ENCODE measurements at places on chromosomes 13 and 19. TPM values are rescaled to one million over a fixed set of nuclear protein-coding genes. Genes with fewer than 3 reads are reported as not detected.

DNA sequence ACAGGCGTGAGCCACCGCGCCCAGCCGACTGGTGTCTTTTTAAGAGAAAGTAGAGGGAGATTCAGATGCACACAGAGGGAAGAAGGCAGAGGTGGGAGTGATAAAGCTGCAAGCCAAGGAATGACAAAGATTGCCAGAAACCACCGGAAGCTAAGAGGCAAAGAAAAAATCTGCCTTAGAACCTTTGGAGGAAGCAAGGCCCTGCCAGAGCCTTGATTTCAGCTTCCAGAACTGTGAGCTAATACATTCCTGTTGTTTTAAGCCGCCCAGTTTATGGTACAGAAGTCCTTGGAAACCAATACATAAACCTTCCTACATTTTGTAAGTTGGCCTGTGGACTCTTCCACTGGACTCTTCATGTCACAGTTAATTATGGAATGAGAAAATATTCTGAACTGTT, 71.7 kb upstream of the SOX21 start:
- DNase-seq, result peak; percentile 4

DNA sequence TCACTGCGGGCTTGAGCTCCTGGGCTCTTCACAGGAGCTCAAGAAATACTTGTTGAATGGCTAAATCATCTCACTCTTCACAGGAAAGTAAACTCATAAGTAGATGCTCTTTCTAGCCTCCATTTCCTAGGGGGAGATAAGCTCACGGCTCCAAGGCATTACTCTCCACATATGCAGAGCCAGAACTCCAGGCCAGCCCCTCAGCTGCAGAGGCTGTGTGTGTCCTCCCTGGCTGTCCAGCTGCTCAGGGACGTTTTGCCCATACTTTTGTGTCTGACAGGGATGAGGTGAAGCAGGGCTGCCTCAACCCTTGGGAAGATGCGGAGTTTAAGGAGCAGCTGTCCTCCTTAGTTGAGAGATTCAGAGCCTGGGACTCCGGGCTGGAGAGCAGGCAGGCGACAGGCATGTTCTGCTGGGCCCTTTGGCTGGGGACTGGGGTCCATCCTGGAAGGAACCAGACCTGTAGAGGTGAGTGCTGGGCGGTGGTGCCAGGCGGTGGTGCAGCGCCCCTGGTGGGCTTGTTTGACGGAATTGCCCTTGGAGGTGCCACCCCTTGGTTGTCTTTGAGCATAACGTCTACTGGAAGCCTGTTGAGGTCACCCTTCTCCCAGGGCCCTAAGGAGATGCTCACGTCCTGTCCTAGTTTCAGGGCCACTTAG, 20.5 kb upstream of the SLC15A1 start:
- no peak for DNase-seq

- peak; percentile 67 for DNase-seq
Measured at GRCh38 chr19:45451131-45451849, 16.5 kb upstream of the FOSB start.

The IGFL2 gene
- not detected for total RNA-seq

The HNRNPM gene
- 41.9 TPM for total RNA-seq
